ENCODE measurements at places on chromosomes 16 and 17. TPM values are rescaled to one million over a fixed set of nuclear protein-coding genes. Genes with fewer than 3 reads are reported as not detected.

DNA sequence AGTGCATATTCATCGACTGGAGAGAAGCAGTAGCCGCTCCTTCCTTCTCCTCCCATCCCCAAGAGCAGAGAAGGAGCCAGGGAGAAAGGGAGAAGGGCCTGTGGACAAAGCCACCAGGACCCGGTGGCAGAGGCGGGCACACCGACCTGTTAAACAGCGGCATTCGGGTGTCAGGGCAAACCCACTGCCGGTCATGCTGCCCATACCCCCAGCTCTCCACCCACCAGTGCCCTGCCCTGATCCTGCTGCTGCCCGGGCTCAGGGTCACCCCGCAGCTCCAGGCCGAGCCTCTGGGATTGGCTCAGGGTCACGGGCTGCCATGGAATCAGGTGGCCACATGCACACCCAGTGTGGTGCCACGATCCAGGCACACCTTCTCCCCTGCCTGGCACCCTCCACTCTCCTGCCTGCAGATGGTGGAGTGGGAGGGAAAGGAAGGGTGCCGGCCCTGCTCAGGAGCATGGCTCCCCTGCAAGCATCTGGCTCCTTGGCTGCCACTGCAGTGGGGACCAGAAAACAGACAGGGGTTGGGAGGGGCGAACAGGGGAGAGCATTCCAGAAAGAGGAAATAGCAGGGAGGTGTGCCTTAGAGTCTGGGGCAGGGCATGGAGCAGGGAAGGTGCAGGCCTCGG is 18.3 kb upstream of the RASD1 start:
- H3K4me1 ChIP-seq: peaks cover 17% of the 10 kb centered on the region
- H3K4me3 ChIP-seq: no peak overlapping the region
- no peaks in the 10 kb centered on the region for H3K36me3 ChIP-seq
- H3K27me3 ChIP-seq: no peaks in the 10 kb centered on the region
- DNase-seq: no peak
- H3K27ac ChIP-seq: no peak overlapping the region

CDC6 gene
- 110 TPM for total RNA-seq

TMC6 gene
- 407 TPM for total RNA-seq

DNA sequence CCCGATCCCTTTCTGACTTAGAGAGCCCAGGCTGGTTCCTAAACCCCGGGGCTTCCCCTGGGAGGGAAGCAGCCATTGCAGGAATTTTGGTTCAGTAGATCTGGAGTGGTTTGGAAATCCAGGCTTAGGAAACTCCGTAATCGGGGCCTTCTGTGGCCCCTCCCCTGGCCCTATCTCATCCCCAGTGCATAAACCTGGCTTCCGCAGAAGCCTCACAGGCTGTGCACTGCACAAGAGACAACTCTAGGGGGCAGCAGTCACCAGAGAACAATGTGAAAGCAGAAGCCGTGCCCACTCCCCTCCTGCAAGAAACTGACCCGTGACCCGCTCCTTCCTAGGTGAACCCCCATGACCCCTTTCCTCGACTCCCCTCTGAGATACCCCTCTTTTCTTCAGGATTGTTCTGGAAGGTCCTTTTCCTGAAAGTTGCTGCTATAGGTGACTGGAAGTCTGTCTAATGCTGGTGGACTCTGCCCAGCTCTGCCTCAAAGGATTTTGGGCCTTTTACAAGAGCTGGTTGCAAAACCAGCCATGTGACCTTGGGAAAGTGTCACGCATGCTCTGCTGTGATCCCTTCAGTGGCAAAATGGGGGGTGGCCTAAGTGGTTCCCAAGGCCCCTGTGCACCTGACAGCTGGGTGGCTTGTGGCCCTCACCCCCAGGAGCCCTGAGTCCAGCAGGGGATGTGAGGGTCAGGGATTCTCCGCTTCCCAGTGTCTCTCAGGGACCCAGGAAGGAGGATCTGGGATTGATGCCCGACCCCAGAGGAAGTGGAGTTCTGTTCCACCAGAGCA is 14.4 kb downstream of the GUCY2D start:
- H3K27ac ChIP-seq: no peak overlapping the region
- H3K36me3 ChIP-seq: no peaks in the 10 kb centered on the region
- peak; percentile 73 for DNase-seq

BCKDK gene
- 38.9 TPM for total RNA-seq

RAB37 gene
- 19.6 TPM for total RNA-seq

DNA sequence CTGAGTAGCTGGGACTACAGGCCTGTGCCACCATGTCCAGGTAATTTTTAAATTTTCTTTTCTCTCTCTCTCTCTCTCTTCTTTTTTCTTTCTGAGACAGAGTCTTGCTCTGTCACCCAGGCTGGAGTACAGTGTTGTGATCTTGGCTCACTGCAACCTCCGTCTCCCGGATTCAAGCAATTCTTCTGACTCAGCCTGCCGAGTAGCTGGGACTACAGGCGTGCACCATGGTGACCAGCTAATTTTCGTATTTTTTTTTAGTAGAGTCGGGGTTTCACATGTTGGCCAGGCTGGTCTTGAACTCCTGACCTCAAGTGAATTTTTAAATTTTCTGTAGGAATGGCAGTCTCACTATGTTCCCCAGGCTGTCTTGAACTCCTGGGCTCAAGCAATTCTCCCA is 11.1 kb upstream of the ZNF652 start:
- H3K4me3 ChIP-seq: no peak overlapping the region
- peaks cover 3% of the 10 kb centered on the region for H3K4me1 ChIP-seq
- DNase-seq: no peak

DNA sequence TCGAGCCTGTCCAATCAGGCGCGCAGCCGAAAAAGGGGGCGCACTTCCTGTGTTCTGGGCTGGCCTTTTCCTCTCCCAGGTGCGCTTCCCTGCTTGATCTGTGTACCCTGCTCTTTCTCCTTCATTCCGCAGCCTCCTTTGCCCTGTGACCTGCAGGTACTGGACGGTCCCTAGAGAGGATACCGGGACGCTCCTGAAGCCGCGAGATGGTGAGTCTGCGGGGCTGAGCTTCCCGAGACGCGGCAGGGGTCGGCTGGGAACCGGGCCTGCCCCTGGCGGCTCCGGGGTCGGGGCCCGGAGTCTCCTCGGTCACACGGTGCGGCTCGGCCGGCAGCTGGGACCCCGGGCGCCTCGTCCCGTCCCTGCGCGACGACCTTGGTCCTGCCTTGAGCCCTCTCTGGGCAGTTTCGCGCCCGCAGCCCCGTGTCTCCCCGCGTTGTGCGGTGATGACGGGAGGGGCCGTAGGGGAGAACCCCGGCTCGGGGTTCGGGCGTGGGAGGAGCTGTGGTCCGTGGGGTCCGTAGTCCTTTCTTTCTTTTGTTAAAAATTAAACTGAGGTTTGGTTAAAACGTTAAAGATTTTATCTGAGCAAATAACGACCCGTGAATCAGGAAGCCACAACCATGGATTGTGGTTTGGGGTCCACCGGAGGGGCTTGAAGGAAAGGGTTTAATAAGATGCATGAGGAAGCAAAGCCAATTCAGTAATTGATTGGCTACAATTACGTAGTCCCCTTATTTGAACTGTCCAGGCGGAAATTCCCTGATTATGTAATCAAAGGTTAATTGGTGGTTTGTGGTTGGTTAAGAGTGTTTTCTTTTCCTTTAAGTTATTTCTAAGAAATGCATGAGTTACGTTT is 172.8 kb upstream of the ZNF267 start:
- H3K27ac ChIP-seq: peak overlapping the region; percentile 92
- peak overlapping the region; percentile 90 for H3K4me3 ChIP-seq
- H3K27me3 ChIP-seq: no peaks in the 10 kb centered on the region
- DNase-seq: peak; percentile 92
- H3K36me3 ChIP-seq: peaks cover 37% of the 10 kb centered on the region

PDILT gene
- total RNA-seq: not detected

DNA sequence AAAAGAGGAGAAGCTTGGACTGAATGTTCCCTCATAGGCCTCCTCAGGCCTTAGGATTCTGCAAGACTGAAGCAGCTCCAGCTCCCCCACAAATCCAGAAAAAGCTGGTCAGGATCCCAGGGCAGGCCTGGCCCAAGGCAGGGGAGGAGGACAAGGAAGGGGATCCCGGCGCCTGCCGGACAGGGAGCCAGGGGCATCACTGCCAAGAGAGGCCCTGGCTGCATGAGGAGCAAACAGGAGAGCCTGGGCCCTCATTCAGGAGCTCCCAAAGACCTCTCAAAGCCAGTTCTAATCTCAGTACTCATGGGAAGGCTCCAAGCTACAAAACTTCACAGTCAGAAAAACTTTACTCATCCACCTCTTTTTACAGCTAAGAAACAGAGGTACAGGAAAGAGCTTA is 67.3 kb downstream of the ZNF423 start:
- no peak overlapping the region for H3K27ac ChIP-seq
- H3K27me3 ChIP-seq: no peaks in the 10 kb centered on the region
- H3K36me3 ChIP-seq: no peaks in the 10 kb centered on the region
- H3K4me3 ChIP-seq: no peak overlapping the region

OTOA gene
- total RNA-seq: not detected

DNA sequence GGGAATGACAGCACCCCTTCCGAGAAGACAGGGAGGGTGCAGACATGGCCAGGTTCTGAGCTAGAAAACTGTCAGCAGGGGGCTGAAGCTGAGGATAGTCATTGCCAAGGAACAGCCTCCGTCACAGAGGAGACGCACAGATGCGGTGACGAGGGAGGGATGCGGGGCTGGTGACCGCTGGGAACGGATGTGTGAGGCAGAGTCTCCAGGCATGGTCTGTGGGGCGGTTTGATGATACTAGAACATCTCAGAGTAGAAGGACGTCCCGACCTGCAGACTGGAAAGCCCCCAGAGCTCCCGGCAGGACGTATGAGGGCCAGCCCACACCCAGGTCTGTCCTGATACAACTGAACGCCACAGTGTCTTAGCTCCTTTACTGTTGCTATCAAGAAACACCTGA is 1.8 kb upstream of the CSNK1D start:
- no peak overlapping the region for H3K4me3 ChIP-seq
- H3K27ac ChIP-seq: no peak overlapping the region
- DNase-seq: no peak
- peaks cover 5% of the 10 kb centered on the region for H3K27me3 ChIP-seq

XAF1 gene
- total RNA-seq: 306 TPM

C1QTNF1 gene
- total RNA-seq: not detected

CCL7 gene
- total RNA-seq: not detected

DNA sequence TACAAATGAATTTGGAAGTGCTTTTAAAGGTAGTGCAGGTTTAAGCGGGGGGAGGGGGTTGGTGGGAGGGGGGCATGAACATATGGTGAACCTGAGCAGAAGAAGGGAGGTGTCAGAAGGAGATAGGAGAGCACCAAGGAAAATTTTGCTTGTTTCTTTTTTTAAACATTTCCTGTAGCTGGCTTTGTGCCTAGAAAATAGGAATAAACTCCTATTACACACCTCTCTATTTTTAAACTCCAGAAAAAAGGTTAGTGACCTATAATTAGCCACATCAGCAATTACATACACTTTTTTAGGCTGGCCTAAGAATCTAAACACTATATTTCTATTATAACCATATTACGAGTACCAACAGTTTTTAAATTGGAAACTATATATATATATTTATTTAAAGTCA is 159.1 kb downstream of the SKAP1 start:
- DNase-seq: no peak
- H3K4me3 ChIP-seq: no peak overlapping the region
- no peak overlapping the region for H3K27ac ChIP-seq
- H3K36me3 ChIP-seq: peaks cover 4% of the 10 kb centered on the region
- no peaks in the 10 kb centered on the region for H3K27me3 ChIP-seq

CBFA2T3 gene
- total RNA-seq: not detected

DNA sequence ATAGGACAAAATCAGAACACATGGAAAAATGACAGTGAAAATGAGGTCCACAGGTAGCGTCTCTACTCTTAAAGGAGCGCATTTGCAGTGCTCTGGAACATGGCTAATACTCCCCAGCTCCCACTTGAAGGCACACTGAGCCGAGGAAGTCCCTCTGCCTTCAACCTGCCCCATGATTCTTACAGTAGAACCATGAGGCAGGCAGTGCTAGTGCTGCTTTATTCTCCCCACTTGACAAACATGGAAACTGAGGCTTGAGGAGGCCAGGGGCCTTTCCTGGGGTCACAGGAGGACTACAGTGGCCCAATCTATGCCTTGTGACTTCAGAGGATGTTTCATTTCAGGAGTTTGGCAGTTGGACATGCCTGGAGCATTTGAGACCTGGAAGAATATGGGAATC is 244.1 kb upstream of the MAF start:
- no peaks in the 10 kb centered on the region for H3K36me3 ChIP-seq
- no peak overlapping the region for H3K27ac ChIP-seq
- peaks cover 4% of the 10 kb centered on the region for H3K4me1 ChIP-seq
- no peaks in the 10 kb centered on the region for H3K27me3 ChIP-seq

TEX19 gene
- not detected for total RNA-seq

- H3K4me3 ChIP-seq: no peak overlapping the region
- H3K27ac ChIP-seq: no peak overlapping the region
- H3K36me3 ChIP-seq: no peaks in the 10 kb centered on the region
- H3K4me1 ChIP-seq: no peaks in the 10 kb centered on the region
- H3K27me3 ChIP-seq: peaks cover 4% of the 10 kb centered on the region
These were observed 161.2 kb upstream of the IRX3 start for GRCh38 chr16:54447576-54448440.

DNA sequence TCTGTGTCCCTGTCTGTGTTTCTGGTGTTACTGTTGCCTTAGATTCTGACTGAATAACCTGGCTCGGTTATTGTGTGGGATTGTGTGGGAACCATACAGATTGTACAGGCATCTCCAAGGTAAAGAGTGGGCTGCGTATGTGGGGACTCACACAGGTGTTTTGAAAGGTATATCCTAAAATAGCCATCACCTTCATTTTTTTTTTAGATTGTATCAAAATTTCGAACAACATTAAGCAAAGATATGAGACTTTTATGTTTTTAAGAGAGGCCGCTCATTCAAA is 53.5 kb downstream of the ATP2C2 start:
- H3K36me3 ChIP-seq: no peaks in the 10 kb centered on the region
- H3K27ac ChIP-seq: no peak overlapping the region

SHISA6 gene
- not detected for total RNA-seq

DNA sequence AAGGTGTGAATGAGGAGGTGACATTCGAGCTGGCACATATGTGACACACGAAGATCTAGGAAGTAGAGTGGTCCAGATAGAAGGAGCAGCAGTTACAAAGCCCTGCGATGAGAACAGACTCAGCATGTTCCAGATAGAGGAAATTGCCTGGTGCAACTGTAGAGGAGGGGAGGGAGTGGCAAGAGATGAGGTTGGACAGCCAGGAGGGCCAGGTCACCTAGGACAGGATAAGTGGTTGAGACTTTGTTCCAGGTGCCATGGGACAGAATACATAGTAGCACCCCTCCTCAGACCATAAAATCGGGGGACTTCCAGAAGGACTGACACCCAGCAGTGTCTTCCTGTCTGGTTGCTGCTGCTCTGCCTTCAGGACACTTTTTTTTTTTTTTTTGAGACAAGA is 11.0 kb upstream of the CENPT start:
- no peak overlapping the region for H3K4me3 ChIP-seq
- H3K27me3 ChIP-seq: no peaks in the 10 kb centered on the region
- peaks cover 16% of the 10 kb centered on the region for H3K4me1 ChIP-seq
- peaks cover 11% of the 10 kb centered on the region for H3K36me3 ChIP-seq
- peak overlapping the region; percentile 56 for H3K27ac ChIP-seq
- no peak for DNase-seq

- H3K4me1 ChIP-seq: no peaks in the 10 kb centered on the region
- no peak for DNase-seq
- no peak overlapping the region for H3K27ac ChIP-seq
- H3K36me3 ChIP-seq: peaks cover 55% of the 10 kb centered on the region
- H3K27me3 ChIP-seq: no peaks in the 10 kb centered on the region
These were observed 33.8 kb upstream of the PHLPP2 start for GRCh38 chr16:71758293-71758760.

- H3K27me3 ChIP-seq: no peaks in the 10 kb centered on the region
- H3K36me3 ChIP-seq: peaks cover 6% of the 10 kb centered on the region
- H3K27ac ChIP-seq: no peak overlapping the region
These were observed 178.4 kb downstream of the FTO start for GRCh38 chr16:53882310-53882709.

MEOX1 gene
- total RNA-seq: 6.9 TPM

HIC1 gene
- total RNA-seq: 70.8 TPM

GRCh38 chr16:17423221-17423620 is 47.5 kb downstream of the XYLT1 start:
- H3K4me3 ChIP-seq: no peak overlapping the region
- no peak overlapping the region for H3K27ac ChIP-seq
- peaks cover 36% of the 10 kb centered on the region for H3K4me1 ChIP-seq
- H3K36me3 ChIP-seq: peaks cover 52% of the 10 kb centered on the region

SPIRE2 gene
- total RNA-seq: not detected

Measured in activated CD8-positive, alpha-beta T cell treated with anti-CD3 and anti-CD28 coated beads, Interleukin-2, amount 10 ng/mL, durations not matched to agents 7 days and 5 days (primary cell).